ENCODE measurements at places on chromosomes 5 and 9.

- no peak for DNase-seq
Measured at GRCh38 chr9:113609562-113610318, 146.2 kb downstream of the RGS3 start.

GRCh38 chr5:125197321-125197720 is 450.9 kb upstream of the ZNF608 start:
- no peak for DNase-seq

DNA sequence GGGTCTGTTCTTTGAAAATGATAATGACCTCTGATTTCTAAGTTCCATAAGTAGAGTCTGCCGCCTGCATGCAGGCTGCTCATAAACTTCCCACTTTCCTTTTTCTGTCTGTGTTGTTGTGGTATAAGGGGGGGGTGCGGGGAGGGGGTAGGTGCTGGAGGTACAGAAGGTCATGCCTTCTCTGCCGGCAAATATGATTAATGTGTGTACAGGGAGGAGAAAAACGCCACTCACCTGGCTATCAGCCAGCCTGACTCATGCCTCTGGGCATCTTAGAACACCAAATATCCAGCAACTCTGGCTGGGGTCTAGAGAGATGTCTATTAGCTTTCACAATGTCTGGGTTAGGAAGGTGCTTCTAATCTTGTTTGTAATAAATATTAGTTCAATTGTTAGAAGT is 128.3 kb downstream of the EFNA5 start:
- peak; percentile 96 for DNase-seq

DNA sequence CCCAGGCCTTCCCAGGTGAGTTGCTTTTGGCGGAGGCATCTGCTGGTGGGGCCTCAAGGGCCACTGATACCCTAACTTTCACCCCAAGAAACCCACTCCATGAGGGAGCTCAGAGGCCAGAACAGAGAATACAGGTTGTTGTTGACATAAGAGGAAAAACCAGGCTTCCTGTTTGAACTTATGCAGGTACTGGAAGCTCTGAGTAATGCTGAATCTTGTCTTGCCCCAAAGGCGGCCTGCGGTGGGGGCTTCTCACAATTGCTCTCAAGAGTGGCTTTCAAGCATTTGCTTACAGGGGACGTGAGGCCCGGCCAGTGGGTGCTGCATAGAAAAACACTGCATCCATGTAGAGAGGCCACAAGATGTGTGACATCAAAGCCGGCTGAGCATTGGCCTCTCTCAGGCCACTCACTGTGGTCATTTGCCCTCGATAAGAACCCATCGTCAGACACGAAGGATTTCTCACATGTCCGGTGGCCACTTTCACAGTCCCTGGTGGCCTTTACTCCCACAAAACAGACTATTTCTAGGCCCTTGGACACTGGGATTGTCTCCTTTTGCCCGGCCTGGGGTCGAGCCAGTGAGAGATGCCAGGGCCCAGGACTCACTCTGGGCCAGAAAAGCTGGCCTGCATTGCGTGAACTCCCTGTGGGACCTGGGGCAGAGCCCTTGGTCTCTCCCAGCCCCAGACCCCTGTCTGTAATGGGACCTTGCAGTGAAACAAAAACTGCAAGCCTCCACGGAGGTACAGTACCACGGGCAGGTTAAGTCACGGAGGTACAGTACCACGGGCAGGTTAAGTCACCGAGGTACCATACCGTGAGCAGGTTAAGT is 34.5 kb upstream of the TCF7 start:
- no peak for DNase-seq
